Naive thymus-derived CD4-positive, alpha-beta T cell (primary cell): ENCODE measurements at places on chromosomes 16 and 17.

DNA sequence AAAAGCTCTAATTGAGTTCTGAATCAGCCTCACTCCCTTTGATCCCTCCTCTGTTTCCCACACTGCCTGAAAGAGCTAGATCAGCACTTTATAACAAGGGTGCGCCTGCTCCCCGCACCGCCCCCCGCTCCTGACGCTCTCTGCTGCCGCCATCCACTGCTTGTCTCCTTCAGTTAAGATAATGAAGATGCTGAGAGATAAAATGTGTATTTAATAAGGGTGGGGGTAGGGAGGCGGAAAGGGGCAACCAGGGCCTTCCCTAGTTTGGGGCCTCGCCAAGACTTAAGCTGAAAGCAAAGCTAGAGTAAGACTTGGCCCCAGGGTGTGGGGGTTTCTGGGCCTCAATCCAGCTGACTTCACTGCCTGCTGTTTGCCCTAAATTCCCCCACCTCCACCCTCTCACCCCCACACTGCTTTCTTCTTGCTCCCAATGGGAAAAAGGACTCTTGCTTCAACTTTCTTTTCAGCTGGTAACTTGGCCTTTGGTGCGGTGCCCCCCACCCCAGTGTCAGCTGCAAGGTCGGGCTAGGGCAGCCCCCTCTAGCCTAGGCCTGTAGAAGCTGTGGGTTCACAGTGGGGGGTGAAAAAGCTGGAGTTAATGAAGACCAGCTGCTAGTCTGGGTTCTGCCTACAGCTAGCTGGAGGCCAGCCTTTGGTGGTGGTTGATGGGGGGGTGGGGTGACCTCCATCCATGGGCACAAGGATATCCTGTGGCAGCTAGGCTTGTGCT lies 1.8 kb upstream of the RARA start:
- no peak for DNase-seq

DNA sequence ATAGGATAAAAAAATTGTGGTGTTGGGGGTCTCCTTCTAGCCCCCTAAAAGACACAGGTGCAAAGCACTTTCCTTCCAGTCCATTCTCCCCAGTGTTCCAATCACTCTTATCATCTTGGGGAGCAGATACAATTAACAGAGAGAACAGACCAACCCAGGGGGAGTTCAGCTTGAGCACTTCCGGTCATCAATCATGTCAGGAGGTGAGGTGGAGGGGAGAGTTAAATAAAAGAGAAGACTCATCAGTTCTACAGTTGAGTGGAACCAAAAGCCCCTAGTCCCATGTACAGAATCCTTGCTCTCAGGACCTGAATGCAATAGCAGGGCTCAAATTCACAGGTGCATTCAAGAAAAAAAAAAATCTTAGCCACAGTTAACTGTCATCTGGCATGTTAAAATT lies 122.3 kb downstream of the DYNLRB2 start:
- no peak for DNase-seq

GRCh38 chr17:4625181-4625617 lies 16.3 kb downstream of the ALOX15 start:
- no peak for DNase-seq

- no peak for DNase-seq
Observed at GRCh38 chr17:65918916-65919315, 273.0 kb downstream of the CEP112 start.

DNA sequence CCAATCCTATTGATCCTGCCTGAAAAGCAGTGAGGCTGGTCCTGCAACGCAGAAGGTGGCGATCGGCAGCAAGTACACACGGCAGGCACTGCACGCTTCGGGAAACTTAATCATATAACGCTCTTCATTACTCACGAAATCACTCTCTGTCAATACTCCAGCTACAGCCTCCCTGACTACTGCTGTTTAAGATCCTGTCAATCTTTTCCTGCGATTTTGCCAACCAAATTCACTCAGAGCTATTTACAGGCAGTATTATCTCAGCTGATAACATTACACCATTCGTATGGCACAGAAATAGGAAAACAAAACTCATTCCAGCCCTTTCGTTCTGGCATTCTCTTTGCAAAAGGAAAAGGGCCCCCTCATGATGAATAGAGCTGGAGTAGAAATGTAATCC lies 262.4 kb upstream of the CDH8 start:
- no peak for DNase-seq
